Right cardiac atrium (tissue), 5 donors: ENCODE measurements at places on chromosomes 3 and 15. TPM values are rescaled to one million over a fixed set of nuclear protein-coding genes. Genes with fewer than 3 reads are reported as not detected.

GRCh38 chr3:36648241-36649034 is 115.9 kb downstream of the DCLK3 start:
- DNase-seq: no peak

- no peak for DNase-seq
These were observed 105.6 kb upstream of the ZBTB20 start for GRCh38 chr3:115252679-115253078.

The MOBP gene
- 0.06 TPM for total RNA-seq

The TMEM207 gene
- not detected for total RNA-seq

The CPLX3 gene
- total RNA-seq: 25.8 TPM

The NFKBIZ gene
- 22.9 TPM for total RNA-seq

The ZNF660 gene
- 2.2 TPM for total RNA-seq

The DLL4 gene
- 7.1 TPM for total RNA-seq

The ST8SIA2 gene
- total RNA-seq: not detected
